ENCODE measurements at places on chromosomes 6 and 20.

DNA sequence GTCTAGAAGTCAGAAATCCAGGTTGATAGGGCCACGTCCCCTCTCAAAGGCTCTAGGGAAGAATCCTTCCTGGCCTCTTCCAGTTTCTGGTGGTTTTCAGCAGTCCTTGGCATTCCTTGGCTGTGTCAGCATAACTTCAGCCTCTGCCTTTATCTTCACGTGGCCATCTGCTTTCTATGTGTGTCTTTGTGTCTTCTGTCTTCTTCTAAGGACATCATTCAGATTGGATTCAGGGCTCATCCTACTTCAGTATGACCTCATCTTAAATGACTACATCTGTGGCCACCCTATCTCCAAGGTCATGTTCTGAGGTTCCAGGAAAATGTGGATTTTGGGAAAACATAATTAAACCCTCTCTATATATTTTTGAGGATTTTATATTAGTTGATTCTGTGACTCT lies 23.0 kb downstream of the C6orf89 start:
- no peak for DNase-seq

GRCh38 chr6:146856296-146856695 lies 257.5 kb downstream of the ADGB start:
- DNase-seq, result no peak

- peak; percentile 68 for DNase-seq
Measured at GRCh38 chr6:89834884-89835792, 5.5 kb downstream of the CASP8AP2 start.

DNA sequence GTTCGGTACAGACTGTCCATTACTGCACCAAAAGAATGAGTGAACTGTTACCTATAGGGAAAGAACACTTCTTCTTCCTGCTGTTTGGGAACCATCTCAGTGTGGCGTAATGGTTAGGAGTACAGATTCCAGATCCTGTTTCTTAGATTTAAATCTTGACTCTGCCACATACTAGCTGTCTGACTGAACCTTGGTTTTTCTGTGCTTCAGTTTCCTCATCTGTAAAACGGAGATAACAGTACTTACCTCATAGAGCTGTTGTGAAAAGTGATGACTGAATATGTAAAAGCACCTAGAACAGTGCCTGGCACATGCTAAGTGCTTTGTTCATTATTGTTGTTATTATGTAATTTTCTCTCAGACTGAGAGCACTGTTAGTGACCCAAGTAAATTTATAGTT lies 39.8 kb downstream of the STX11 start:
- no peak for DNase-seq

GRCh38 chr20:38878866-38879265 lies 47.4 kb upstream of the FAM83D start:
- no peak for DNase-seq

DNA sequence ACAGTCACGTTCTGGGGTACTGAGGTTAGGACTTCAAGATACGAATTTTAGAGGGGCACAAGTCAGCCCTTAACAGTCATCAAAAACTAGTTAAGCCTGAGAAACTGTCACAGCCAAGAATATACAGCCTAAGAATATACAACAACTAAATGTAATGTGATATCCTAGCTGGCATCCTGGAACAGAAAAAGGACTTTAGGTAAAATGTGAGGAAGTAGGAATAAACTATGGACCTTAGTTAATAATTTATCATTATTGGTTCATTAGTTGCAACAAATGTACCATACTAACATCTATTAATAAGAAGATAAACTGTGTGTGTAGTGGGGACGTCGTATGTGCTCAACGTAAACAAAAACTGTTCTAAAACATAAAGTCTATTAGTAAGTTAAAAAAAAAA lies 1.1 kb downstream of the PNISR start:
- no peak for DNase-seq

DNA sequence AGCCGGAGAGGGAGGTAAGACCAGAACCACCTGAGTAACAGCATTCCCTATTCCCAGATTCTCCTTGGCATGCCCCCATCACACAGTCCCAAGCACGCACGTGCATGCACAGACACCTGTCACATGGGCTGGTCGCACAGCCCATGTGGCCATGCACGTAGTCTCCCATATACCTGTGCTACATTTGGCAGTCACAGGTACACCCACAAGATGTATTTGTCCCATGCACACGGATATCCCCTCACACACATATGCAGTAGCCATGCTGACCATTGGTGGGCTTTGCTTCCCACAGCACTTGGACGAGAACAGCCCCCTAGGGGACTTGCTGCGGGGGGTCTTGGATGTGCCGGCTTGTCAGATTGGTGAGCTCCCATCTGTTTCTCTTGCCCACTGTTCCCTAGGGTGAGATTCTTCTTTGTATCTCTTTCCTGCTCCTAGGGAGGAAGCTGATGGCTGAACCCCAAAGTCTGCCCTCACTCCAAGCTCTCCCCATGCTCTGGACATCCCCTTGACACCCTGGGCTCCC lies 31.9 kb downstream of the PLCG1 start:
- DNase-seq, result no peak

DNA sequence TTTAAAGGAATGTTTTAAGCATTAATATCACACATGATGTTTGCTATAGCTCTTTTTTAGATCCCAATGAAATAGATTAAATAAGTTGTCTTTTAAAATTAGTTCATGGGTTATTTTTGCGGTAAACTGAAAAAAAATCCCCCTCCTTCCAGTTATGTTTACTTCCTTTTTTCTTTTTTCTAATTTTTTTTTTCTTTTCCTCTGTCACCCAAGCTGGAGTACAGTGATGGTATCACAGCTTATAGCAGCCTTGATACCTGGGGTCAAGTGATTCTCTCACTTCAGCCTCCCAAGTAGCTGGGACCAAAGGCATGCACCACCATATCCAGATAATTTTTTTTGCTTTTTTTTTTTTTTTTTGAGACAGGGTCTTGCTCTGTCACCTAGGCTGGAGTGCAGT lies 17.8 kb upstream of the SCAF8 start:
- DNase-seq, result no peak

DNA sequence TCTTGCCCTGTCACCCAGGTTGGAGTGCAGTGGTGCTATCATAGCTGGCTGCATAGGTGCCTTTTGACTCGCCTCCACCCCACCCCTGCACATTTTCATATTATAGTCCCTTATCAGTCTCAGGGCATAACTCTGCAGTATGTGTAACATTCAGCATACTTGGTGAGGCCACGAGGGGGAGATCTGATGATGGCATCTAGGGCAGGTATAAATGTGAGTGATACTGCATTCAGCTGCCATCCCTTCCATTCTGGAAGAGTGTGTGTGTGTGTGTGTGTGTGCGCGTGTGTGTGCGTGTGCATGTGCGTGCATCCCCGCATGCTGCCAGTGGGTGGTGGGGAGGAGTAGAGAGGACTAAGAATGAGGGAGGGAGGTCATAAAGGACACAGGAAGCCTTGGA lies 81.4 kb downstream of the JARID2 start:
- peak; percentile 17 for DNase-seq

DNA sequence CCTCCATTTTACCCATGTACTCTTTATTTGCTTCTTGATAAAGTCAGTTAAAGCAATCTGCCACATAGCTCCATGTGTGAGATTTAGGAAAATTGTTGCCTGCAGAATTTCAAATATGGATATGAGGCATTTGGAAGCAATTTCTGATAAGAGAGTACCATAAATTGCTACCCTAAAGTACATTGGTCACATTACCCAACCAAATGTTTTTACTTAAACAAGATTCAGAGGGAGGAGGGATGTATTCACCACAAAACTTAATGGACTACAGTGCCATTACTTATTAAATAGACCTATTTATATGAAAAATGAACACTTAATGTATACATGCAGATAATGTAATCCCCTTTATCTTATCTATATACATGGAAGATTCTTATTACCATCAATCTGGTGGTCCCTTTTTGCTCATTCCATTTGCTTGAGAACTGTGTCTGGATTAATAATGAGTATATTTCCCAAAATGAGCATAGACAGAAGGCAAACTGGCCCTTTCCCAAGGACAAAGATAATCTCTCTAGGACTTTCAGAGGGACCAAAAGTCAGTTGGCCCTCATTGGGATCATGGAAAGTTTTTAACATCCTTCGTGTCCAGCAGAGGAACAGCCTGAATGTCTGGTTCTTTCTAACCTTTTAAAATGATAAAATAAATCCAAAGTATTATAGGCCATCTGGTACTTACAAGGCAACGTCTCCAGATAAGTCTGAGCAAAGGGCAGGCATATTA lies 526.4 kb downstream of the CBLN4 start:
- no peak for DNase-seq

DNA sequence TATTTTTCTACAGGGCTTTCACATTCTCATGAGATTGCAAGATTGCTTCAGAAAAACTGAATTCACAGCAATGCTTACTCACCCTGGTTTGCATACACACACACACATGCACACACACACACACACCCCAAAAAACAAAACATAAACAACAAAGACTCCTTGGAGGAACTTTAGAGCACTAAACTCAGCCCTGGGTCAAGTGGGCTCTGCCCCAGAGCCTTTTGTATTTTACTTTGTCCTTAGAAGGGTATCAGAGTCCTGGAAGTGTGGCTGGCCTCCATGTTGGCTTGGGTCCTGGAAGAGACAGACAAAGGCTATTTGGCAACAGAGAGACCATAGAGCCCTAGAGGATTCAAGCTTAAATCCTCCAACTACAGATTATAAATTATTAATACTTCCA lies 8.0 kb upstream of the CST9 start:
- DNase-seq, result no peak

GRCh38 chr6:77231438-77232305 lies 231.6 kb downstream of the HTR1B start:
- no peak for DNase-seq

GRCh38 chr6:163455552-163455951 lies 41.0 kb downstream of the QKI start:
- DNase-seq, result no peak

DNA sequence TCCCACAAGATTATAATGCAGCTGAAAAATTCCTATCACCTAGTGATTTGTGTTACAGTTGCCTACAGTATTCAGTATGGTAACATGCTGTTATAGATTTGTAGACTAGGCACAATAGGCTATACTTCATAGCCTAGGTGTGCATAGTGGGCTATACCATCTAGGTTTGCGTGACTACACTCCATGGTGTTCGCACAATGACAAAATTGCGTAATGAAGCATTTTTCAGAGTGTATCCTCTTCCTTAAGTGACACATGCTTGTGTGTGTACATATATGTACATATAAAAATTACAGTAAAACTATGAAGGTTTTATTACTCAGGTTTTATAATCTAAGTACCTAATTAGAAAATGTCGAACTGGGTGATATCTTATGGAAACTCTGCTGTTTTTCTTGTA lies 133.0 kb downstream of the FARS2 start:
- no peak for DNase-seq

DNA sequence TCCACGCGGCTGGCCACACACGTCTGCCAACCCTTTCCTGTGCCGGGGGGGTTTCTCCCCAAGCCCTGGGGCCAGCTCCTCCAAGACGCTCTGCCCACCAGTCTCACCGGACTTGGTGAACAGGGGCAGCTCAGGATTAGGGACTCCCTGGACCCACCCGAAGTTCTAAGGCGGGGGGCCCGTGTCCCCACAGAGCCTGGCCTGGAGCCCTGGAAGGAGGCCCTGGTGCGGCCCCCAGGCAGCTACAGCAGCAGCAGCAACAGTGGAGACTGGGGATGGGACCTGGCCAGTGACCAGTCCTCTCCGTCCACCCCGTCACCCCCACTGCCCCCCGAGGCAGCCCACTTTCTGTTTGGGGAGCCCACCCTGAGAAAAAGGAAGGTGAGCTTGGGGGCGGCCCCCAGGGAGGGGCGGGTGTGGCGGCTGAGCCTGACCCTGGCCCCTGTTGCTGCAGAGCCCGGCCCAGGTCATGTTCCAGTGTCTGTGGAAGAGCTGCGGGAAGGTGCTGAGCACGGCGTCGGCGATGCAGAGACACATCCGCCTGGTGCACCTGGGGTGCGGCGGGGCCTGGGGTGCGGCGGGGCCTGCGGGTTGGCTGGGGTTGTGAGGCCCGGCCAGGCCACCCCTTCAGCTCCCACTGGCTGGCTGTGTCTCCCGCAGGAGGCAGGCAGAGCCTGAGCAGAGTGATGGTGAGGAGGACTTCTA lies 2.3 kb downstream of the SLC2A4RG start:
- DNase-seq, result no peak

DNA sequence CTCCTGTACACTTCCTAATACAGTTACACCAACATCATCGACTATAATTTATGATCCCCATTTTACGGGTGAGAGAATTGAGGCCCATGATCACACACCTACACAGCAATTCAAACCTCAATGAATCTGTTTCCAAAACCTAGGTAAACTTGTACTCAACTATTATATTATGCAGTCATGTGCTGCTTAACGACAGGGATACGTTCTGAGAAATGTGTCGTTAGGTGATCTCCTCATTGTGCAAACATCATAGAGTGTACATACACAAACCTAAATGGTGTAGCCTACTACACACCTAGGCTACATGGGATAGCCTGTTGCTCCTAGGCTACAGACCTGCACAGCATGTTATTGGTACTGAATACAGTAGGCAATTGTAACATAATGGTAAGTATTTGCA lies 385.6 kb downstream of the ARHGAP18 start:
- no peak for DNase-seq

DNA sequence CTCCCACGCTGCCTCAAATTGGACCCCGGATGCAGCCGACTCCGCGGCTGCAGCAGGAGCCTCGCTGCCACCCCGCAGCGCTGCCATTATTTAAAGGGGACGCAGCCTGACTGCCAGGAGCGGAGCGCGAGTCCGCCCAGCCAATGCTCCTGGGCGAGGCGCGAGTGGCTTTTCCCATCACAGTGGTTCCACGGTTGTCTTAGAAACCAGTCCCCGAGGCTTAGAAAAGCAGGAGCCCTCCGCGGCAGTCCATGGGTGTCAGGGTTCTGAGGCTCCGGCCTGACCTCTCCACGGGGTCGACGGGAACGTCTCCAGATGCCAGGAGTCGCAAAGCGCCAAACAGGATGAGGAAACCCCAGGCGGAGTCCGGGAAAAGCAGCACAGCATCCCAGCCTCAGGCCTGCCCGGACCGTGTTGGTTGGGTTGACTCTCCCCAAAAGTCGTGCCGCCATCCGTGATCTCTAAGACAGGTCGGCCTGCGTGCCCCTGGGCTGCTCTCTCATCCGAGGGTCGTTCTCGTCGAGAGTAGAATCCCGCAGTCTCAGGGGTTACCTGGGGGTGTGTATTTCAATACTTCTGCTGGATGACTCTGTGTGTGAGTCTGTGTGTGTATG lies 975.8 kb upstream of the DEFB115 start:
- no peak for DNase-seq

DNA sequence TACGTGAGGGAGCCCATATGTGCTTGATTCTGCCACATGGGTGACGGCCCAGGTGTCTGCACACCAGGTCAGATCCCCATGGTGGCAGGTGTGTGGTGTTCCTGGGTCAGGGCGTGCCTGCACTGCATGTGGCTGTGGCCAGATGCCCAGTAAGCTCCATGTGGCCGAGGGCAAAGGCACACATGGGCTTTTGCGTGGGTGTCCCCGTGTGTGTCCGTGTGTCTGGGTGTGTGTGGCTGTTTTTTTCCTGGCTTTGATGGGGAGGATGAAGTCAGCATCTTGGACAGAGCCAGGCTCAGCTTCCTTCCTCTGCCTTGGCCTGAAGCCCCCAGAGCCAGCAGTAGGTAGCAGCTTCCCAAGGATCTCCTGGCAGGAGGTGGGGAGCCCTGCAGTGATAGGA lies 1.5 kb upstream of the TNXB start:
- no peak for DNase-seq

GRCh38 chr6:123316733-123317323 lies 319.9 kb downstream of the TRDN start:
- peak; percentile 2 for DNase-seq

- no peak for DNase-seq
Measured at GRCh38 chr20:50731930-50732690, 730 bp downstream of the PARD6B start.

- no peak for DNase-seq
Measured at GRCh38 chr20:60206259-60206658, 248.0 kb downstream of the CDH26 start.
